ENCODE measurements at places on chromosomes 16 and 17.

GRCh38 chr17:4840893-4841242 is 7.7 kb downstream of the MINK1 start:
- DNase-seq, result no peak

DNA sequence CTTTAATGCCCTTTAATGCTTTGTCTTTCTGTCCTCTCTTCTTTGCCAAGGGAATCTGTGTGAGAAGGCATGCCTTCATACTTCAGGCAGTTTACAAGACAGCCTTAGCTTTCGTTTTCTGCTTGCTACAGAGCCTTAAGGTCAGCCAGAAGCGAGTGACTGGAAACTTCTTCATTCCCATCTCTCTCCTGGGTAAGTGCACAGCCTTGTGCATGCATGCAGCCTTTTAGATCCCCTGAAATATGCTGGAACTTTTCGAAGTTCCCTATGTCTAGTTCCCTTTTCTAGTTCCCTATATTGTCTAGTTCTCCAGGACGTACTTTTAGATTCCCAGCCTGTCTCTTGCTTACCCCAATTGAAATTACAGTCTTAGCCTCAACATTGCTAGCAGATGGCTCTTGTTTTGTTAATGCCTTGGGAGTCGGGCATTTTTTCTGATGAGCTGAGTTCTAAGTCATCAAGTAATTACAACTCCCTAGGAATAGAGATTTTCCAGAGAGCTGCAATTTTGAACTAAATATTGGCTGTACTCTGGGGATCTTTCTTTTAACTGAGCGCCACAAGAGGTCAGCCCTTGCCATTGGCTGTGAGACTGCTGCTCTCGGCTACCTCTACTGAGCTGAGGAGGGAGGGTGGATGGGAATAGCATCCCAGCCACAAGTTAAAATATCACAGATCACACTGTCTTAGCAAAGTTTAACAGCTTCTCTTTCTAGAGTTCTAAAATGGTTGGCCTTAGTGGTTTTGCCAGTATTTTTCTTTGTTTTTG is 22.7 kb upstream of the PPM1D start:
- DNase-seq, result no peak

GRCh38 chr16:7362231-7362630 is 29.6 kb downstream of the RBFOX1 start:
- DNase-seq, result no peak

DNA sequence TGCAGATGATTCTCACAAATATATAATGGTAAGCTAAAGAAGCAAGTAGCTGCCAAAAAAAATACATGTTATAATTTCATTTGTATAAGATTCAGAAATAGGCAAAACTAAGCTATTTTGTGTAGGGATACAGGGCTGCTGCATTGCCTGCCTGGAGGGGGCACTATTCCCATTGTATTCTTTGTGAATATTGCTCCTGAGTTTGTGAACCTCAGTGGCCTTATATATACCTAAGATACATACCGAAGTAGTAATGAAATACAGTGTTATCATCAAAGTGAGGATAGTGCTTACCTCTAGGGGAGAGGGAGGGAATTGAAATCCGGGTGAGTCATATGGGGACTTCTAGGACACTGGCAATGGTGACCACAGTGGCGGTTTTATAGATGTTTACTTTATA is 53.5 kb downstream of the C17orf58 start:
- no peak for DNase-seq

- no peak for DNase-seq
These were observed at the start of gene KLHL36 for GRCh38 chr16:84647828-84648594. Gene KLHL36, plus strand, starts transcription at chr16:84648511. Its CDS starts 2,357 bp downstream, at chr16:84650868.

DNA sequence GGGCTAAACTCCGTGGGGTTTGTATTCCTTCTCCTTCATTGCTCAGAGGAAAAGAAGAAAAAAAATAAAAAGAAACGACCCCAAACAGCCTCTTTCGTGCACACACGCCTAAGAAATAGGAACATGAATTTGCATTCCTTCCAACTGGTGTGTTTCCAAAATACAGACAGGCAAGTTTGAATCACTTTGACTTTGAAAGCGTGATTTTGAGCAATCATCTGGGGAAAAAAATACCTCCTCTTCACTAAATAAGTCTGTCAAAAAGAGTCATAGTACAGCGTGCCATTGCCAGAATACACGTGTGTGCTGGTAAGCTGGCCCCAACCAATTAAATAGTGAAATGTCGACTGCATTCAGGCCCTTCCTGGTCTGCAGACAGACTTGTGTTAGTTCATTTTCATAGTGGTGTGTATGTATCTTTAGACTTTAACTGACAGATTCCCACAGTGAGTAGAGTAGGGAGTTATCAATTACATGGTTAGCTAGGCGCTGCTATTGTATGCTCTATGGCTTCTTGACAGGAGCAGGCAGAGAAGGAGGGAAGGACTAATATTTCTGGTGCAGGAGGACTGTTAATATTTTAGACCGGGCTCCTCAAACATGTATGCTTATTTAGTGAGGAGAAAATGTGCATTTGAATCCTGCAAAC is 618.3 kb downstream of the MAF start:
- no peak for DNase-seq

DNA sequence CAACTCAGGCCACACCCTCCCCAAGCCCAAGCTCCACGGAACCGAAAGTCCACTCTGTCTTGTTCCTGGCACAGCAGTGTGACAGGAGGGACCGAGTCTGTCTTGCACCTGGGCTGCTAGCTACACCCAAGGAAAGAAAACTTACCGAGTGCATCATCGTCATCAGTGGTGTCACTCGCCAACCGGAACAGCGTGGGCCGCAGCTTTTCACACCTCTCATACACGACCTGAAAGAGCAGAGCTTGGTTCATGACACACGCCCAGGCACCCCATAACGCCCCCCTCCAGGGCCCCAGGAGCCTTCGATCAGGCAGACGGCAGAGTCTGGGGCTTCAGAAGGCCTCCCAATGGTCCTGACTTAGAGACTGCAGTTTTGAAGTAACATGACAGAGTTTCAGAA is 27.5 kb downstream of the GGA2 start:
- DNase-seq, result no peak

- DNase-seq, result no peak
These were observed 143.0 kb downstream of the FTO start for GRCh38 chr16:53846971-53847370.

- no peak for DNase-seq
These were observed 27.4 kb upstream of the CAPNS2 start for GRCh38 chr16:55539049-55539448.

GRCh38 chr17:4934173-4934979 is 2.3 kb downstream of the GP1BA start:
- no peak for DNase-seq

DNA sequence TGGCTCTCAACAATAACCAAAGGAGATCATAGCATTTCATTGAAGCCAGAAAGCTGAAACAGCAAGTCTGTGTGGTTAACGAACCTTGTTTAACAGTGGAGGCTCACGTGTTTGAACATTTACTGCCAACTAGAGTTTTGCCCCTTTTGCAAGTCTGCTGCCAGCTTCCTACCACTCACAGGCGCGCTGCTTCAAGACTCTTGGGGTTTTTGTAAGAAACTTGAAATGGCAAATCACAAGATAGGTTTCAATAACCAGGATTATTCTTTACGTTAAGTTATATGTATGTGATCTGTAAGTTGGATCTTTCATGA is 1.2 kb downstream of the SNTB2 start:
- no peak for DNase-seq

GRCh38 chr17:57097832-57098421 is 12.9 kb downstream of the AKAP1 start:
- no peak for DNase-seq

DNA sequence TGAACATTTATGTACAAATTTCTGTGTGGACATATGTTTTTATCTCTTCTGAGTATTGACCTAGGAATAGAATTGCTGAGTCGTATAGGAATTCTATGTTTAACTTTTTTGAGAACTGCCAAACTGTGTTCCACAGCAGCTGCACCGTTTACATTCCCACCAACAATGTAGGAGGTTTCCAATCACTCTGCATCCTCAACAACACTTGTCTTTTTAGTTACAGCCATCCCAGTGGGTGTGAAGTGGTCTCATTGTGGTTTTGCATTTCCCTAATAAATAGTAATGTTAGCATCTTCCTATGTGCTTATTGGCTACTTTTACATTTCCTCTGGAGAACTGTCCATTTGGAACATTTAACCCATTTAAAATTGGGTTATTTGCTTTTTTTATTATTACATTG is 36.6 kb upstream of the NACA2 start:
- DNase-seq, result no peak

DNA sequence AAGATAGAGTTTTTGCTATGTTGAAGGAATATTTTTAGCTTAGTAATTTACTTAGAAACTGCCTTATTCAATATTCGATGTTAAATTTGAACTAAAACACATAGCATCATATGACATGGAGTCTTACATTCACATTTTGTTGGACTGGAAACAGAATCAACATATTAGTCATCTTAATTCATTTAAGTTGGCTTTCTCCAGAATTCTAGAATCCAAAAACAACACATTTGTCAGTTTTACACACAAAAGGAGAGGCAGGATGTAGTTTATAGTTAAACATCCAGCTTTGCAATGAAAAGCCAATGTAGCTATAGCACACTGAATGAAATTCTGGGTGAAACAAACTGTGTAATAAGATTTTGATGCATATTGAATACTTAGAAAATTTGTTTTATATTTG is 43.3 kb downstream of the WWOX start:
- no peak for DNase-seq

- DNase-seq, result no peak
These were observed 105.8 kb upstream of the METRNL start for GRCh38 chr17:82973456-82974135.

GRCh38 chr17:27463235-27463677 is 7.0 kb downstream of the KSR1 start:
- DNase-seq, result no peak

DNA sequence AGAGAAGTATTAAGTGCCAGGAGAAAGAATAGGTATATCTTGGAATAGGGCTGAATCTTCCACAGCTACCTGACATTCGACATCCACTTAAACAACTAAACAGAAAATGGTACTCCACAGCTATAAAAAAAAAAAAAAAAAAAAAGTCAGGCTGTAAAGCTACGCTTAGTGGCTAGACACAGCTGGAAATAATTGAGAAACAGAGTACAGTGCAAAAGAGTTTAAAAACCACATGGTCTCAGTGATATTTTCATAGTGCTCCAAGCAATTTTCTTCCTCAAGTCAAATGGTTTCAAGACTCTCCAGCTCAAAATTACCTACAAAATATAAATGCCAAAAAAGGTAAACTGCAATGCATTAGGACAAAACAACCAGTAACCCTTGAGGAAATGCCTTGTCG is 607.1 kb downstream of the KCNJ2 start:
- no peak for DNase-seq

DNA sequence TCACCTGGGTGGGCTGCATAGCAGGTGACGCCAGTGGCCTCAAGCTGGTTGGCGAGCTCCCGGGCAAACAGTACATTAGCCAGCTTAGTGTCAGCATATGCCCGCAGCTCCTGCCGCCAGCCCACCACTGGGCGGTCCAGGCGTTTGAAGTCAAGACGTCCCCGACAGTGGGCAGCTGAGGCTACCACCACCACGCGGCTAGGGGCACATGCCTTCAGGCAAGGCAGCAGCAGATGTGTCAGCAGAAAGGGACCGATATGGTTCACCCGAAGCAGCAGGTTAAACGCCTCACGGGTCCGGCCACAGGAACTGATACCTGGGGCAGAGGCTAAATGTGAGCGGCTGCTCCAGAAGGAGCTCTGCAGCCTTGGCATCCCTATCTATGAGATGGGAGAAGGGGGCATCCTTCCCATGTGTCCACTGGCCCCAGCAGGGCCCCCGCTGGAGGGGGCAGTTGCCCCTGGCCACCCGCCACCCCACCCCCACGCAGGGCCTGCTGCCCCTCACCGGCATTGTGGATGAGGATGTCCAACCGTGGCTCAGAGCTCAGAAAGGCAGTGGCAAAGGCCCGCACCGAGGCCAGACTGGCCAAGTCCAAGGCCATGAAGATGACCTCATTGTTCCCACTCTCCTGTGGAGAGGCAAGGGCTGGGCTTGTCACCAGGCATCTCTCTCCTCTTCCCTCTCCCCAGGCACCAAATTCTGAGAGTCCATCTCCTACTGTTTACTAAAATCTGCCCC is 1.7 kb downstream of the DHRS13 start:
- no peak for DNase-seq

GRCh38 chr16:69166946-69167930 is 19.7 kb upstream of the SNTB2 start:
- no peak for DNase-seq
